ENCODE measurements at places on chromosomes 16 and 17.

DNA sequence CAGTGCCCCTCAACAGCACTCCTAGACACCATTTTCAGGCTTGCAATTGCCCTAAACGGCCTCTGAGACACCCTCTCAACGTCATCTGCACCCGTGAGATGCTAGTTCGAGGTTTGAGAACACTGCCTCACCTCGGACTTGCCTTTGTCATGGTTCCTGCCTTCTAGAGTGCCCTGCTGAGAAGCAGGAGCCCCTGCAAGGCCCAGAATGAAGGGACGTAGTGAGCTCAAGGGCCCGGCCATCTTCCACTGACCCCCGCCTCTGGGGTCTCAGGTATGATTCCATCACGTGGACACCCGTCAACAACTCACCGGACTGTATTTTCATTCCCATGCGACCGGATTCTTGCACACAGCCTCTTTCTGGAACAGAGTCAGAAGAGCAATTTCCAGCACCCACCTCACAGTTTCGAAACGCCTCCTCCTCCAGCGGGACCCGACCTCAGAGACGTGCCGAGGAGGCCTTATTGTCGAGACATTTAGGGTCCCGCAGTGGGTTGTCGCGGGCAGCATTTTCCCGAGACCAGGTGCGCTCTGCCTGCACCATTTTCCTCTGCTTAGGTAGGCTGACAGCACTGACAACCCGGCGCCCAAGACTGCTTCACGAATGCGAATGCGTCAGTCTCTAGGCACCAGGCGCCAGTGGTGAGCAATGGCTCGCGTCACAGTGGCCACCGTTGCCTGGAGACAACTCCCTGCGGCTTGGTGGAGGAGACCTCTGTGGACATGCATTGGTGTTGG lies 999.9 kb downstream of the KCNJ18 start:
- DNase-seq = no peak

DNA sequence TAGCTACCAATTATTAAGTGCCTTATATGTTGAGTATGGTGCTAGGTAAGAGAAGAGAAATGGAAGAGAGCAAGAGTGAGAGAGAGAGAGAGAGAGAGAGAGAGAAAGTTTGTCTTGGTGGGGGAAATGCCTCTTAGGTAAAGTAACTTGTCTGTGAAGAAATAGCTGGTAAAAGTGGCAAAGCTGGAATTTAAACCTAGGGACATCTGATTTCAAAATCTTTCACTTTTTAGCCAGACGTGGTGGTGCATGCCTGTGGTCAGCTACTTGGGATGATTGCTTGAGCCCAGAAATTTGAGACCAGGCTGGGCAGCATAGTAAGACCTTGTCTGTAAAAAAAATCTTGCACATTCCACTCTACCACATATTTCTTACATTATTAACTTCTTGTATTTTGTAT lies 23.0 kb upstream of the CDR2 start:
- DNase-seq = no peak

- no peak for DNase-seq
These were observed 30.1 kb upstream of the PMFBP1 start for GRCh38 chr16:72202014-72202413.

DNA sequence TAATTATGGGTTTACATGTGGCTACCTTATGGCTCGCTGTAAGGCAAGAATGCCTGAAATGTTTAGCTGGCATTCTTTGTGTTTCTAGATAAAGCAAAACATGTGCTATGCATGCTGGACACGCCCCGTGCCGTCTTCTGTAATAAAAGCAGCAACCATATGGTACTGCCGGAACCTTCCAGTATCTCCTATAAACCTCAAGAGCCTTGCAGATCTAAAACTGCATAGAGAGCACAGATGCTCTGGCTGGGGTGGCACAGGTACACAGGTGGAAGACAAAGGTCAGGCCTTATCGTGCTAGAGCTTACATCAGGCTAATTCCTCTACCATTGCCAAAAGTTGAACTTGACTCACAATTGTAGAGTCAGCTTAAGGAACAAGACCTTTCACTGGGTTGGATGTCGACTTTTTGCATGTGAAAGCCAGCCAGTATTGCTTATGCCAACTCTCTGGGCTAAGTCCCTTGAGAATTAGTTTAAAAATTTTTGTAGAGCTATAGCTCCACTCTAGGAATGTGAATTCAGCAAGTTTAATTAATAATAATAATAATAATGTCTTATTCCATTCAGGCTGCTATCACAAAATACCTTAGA lies 187.4 kb upstream of the CACNG5 start:
- DNase-seq = no peak

DNA sequence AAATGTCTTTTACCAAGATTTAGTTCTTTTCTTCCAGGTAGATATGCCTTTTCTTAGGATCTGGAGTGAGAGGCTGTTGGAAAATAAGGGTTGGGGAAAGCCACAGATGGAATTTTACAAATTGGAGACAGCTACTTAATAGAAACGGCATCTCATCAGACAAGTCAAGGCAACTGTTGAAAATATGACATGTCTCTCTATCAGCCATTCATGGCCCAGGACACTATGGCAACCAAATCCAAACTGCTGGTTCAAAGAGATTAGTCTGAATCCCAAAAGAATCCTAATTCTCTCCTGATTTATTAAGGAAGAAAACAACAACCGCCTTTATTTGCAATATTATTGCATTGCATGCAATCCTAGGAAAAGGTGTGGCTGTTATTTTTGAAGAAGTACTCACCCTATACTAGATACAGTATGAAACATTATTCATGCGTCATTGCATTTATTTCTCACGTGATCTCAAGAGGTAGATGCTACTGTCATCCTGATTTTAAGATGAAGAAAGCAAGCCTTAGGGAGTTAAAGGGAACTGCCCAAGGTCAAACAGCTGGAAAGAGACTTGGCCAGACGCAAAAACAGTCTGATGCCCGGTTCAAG lies 12.6 kb upstream of the CEP20 start:
- no peak for DNase-seq

GRCh38 chr16:19525385-19525723 lies 1.6 kb downstream of the CCP110 start:
- no peak for DNase-seq

GRCh38 chr17:31869031-31869430 lies 10.0 kb upstream of the COPRS start:
- no peak for DNase-seq

- DNase-seq = no peak
These were observed 41.6 kb upstream of the HNF1B start for GRCh38 chr17:37786481-37786880.

- no peak for DNase-seq
These were observed 57.3 kb downstream of the COG7 start for GRCh38 chr16:23395732-23396131.

GRCh38 chr16:77277141-77277540 lies 77.9 kb downstream of the SYCE1L start:
- no peak for DNase-seq

DNA sequence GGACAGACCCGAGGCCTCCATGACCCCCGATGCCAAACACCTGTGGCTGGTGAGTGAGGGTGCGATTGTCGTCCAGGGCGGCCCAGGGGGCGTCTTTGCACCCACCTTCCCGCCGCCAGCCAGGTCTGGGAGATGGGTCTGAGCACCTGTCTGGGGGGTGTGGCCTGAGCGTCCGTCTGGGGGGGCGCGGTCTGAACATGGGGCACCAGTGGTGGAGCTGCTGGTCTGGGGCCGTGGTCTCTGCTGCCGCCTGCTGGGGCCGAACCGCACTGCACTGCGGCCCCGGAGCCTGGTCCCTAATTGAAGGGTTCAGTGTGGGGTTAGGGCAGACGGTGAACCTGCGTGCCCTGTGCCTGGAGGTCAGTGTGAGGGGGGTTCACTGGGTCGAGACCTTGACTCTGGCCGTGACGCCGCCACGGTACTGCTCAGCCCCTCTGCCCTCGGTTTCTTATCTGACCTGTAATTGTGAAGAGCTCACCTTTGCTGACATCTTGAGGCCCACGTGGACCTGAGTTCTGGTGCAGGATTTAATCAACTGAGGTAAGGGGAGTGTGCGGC lies 12.6 kb upstream of the TCF25 start:
- DNase-seq = no peak

GRCh38 chr16:17804857-17805256 lies 334.1 kb upstream of the XYLT1 start:
- DNase-seq = no peak

- DNase-seq = no peak
These were observed 18.0 kb upstream of the NDRG4 start for GRCh38 chr16:58481931-58482330.

GRCh38 chr16:3076577-3076976 lies 11.1 kb downstream of the IL32 start:
- no peak for DNase-seq

DNA sequence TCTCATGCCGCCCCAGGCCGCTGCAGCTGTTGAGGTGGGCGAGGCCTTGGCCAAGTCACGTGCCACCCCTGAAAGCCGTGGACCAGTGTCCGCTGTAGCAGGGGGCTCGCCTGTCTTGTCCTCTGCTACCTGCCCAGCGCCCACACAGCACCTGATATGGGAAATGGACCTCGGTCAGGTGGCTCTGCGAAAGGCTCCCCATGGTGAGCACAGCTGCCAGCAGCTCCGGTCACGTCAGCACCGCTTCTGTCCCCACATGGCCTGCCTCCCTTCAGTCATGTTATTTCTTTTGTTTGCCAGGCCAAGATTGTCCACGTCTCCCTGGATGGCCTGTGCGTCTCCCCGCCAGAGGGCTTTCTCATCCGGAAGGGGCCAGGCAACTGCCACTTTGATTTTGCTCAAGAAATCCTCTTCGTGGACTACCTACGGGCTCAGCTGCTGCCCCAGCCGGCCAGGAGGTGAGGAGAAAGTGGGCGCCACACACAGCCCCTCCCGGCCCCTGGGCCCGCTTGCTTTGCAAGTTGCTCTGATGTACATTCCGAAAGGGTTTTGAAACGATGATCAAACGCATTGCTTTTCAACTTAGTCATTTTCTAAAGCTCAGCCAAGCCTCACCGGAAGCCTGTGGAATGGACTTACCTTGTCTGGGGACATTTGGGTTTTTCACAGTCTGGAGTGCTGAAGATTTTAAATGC lies 219.8 kb downstream of the KATNIP start:
- DNase-seq = no peak

- DNase-seq = no peak
These were observed 46.3 kb upstream of the CCL1 start for GRCh38 chr17:34409352-34409751.

GRCh38 chr17:6027342-6028024 lies 42.7 kb upstream of the WSCD1 start:
- DNase-seq = no peak

DNA sequence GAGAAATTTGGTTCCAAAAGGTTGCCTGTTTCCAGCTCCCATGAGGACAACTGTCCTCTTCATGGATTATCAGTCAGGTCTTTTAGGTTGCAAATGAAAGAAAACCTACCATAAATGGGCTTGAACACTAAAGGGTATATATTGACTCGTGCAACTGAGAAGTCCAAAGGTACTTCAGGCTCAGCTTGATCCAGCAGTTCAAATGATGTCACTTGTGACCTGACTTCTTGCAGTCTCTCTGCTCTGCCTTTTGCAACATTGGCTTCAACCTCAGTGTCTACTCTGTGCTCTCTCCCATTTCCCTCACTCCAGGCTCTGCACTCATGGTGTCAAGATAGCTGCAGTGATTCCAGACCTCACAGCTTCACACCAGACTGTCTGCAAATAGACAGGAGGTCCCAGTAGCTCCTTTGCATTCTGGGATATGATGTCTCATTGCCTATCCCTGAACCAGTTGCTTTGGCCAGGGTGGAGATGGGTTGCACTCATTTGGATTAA lies 5.5 kb upstream of the CALB2 start:
- DNase-seq = no peak

DNA sequence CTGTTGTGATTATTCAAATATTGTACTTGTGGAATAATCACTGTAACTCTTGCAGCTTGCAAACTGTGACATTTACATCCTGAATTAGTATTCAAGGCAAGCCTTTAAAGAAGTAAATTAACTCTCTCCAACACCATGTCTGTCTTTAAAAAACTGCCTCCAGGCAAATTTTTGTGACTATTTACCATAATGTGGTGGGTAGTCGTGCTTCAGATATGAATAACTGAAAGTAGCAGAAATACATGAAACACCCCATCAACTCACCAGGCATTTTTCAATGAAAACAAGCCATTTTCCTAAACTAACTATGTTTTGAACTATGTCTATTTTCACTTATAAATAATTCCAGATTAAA lies 217.4 kb upstream of the PSMD7 start:
- no peak for DNase-seq

DNA sequence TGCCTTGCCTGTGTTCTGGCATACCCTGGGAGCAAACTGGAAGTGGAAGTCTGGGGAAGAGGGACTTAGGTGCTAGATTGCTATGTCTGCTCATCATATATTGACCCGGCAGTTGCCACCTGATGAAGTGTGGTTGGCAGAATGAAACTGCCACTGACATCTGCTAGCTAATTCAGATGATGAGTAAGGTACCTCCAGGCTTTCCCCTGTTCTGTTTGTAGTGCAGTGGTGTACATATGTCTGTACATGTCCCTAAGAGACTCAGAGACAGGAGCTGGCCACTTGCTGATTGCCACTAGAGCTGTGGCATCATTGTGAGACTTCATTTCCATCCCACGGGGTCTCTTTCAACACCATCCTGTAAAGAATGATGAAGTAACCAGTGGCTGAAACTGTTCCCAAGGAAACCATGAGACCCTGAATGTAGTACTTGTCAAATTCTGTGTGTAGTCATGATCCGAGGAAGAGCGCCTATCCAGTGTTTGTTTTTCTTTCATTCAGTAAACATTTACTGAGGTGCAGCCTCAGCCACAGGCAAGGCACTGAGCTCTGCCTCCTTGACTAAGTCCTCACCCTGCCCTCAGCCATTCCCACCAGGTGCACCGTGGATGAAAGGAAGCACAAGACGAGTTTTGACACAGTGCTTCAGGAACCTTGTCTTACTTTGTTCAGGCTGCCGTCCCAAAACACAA lies 13.2 kb downstream of the CLUAP1 start:
- no peak for DNase-seq

DNA sequence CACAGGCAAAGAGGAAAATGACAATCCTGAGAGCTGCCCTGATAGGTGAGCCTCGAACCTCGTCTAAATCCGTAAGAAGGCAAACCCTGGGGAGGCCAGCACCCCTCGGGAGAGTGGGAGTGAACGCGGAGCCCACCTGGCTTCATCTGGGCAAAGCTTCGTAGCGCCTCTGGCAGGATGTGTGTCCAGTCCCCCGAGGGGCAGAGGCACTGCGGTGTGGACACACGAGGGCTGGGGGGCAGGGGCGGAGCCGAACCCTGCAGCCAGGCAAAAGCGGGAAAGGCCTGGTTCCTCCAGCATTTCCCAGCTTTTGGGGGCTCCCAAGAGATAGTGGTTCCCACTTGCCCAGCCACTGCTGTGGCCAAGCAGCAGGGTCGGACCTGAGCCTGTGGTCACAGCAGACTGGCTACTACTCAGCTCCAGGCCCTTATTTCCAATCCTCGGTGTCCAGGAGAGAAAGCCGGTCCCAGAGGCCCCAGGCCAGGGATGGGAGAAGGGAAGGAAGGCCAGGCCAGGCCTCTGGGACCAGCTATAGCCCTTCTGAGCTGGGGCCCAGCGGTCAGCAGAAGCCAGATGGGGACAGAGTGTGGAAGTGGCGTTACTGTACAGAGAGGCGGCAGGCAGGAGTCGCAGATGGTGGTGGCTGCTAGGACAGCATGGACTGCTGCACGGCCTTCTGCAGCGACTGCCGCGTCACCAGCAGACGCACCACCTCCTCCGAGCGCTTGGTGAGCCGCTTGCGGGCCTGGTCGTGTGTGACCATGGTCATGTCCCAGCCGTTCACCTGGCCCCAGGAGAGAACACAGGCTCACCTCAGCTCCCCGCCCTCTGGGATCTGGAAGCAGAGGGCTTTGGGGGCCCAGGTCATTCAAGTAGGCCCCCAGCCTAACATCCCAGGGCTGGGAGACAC lies 5.0 kb downstream of the TAX1BP3 start:
- DNase-seq = no peak

GRCh38 chr16:58456193-58456592 lies 43.8 kb upstream of the NDRG4 start:
- DNase-seq = peak; percentile 44
